ENCODE measurements at places on chromosomes 2 and 18.

DNA sequence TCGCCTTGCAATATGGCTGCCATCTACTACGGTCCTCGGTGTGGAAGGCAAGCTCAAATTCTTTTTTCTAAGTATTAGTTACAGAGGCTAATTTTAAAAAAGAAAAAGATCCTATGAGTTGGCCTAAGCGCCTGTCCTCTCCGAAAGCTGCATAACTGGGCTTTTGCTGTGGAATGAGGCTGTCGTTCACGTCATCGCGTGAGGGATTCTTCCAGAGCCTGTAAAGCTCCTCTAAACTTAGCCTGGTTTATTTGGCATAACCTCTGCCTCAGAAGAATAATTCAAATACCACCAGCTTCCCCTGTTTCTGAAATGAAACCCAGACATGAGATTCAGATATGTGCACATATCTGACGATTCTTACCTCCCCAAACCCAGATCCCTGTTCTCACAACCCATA is 187.4 kb downstream of the DNER start:
- no peak for DNase-seq

DNA sequence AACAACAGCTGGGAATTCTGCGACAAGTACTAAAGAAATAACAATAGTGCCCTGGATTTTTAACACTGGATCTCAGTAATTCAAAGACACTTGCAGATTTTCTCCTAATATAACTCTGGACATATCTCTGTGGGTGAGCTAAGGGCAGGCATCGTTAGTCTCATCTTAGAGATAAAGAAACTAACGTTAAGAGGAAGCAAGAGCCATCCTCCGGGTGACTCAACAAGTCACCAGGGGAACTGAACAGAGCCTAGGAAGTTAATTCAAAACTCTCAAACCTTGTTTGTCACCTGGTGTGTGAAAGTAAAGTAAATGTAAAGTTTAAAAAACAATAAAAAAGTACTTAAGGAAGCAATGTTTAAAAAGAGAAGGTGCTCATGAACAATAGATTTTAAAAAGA is 41.6 kb upstream of the NRP2 start:
- no peak for DNase-seq

DNA sequence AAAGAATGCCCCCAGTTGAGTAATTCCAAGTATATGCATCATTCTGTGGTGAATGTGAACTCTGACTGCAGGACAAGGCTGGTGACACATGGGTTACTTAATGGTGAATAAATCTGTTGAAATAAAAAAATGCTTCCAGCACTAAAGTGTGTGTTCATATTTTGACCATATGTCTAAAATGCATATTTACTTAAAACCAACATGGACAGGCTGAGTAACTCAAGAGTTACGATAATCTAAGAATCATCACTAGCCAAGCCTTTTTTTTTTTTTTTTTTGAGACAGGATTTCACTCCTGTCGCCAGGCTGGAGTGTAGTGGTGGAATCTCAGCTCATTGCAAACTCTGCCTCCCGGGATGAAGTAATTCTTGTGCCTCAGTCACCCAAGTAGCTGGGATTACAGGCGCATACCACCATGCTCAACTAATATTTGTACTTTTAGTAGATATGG is 47.1 kb upstream of the CCBE1 start:
- DNase-seq, result peak; percentile 12

DNA sequence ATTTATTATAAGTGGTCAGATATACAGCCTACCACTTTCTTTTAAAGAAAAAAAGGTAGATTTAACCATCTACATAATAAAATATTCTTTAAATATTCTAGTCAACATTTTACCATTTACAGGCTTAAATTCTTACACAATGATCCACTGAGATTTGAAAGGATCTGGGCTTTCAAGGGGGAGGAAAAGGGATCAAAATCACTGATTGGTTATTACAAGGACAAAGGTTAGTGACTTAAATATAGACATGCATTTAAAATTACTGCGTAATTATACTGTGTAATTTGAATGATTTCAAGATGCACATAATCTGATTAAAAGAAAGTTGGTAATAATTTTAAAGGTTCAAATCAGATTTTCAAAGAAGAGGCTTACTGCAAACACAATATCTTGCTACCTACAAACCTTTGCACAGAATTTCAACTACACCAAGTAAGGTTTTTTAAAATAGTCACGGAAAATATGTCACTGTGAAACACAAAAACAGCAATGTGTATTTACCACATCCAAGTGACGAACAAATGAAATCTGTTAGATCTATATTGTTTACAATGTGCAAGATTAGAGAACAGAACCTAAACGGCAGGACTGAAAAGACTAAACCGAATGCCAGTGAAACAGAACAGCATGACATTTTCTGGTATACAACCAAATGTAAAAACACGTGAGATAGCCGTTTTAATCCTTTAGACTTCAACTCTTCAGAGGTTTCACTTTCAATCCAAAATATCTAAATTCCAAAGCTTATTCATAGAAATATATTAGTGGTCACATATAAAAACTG is 40.8 kb downstream of the RTN4 start:
- no peak for DNase-seq

DNA sequence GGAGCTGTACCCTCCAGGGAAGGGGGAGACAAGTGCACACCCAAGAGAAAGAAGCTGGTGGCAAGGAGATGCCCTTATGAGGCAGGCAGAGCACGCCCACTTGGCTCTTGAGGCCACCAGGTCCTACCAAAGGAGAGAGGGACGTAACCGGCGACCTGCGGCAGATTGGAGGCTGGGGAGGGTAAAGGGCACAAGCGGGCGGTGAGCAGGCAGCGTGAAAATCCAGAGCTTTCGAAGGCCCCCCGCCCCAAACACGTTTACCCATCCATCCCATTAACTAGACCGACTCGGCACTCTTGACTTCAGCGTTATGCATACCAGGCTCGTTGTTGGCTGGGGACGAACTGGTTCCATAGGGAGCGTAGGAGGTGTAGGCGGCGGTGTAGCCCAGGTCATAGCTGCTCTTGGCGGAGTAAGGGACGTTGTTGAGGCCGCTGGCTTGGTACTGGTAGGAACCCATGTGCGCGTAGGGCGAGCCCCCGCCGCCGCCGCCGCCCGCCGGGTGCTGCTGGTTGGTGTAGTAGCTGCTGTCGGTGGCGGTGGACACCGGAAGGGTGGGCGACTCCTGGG is 794 bp downstream of the DLX2 start:
- DNase-seq, result no peak

DNA sequence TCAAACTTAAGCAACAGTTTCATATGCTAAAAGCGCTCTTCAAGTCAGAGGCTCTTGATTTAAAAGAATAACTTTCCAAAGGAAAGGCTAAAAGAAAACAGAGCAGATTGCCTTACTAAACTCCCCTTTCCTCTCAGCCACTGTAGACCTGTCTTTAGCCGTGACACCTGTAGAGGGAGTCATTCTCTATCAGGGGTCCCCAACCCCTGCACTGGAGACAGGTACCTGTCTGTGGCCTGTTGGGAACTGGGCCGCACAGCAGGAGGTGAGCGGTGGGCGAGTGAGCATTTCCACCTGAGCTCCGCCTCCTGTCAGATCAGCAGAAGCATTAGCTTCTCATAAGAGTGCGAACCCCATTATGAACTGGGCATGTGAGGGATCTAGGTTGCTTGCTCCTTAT is 9.6 kb downstream of the SLC14A1 start:
- no peak for DNase-seq

- DNase-seq, result no peak
Measured at GRCh38 chr2:234747032-234747431, 204.8 kb upstream of the SH3BP4 start.

GRCh38 chr2:39411181-39411944 is 25.7 kb downstream of the MAP4K3 start:
- DNase-seq, result peak; percentile 74

DNA sequence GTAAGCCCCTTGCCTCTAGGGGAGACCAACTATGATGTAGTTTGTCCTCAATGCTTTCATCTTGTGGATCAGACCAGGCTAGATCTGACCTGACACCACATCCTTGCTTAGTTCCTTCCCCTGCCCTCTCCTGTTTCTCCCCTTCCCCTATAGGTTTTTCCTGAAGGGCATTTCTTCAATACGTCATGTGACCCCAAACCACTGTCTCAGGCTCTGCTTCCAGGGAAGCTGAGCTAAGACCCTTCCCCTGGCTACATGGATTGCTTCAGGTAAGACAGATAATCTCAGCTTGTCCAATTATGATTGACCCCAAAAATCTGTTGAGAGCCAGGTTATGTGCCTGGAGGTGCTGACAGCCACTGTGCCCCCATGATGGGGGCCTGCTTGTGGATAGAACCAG is 22.6 kb upstream of the TTL start:
- no peak for DNase-seq

DNA sequence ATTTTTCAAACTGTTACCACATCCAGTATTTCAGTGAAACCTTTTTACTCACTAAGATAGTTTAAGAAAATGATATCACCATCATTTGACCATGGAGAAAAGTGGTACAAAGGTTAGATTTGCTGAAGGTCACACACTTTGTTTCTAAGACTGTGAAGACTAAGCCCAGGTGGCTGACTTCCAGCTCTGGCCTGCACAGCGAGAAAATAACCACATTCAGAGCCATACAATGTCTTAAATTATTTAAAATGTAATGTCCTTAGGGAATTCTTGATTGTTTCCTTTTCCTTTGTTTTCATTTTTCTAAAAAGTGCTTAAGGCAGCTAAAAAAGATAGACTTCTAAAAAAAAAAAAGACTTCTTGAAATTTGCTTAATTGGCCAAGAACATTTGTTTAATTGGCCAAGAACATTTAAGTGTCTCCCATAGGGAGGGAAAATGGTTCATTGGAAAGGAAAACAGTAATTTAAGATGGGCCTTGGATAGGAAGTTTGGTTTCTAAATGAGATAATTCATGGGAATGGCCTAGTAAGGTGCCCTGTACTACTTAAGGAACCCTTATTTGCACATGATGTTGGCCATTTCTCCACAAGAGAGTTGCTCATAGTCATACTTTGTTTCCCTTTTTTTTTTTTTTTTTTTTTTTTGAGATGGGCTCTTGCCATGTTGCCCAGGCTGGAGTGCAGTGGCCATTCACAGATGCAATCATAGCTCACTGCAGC is 45.2 kb downstream of the CYP1B1 start:
- no peak for DNase-seq

- no peak for DNase-seq
Measured at GRCh38 chr18:62436636-62437234, 86.1 kb upstream of the ZCCHC2 start.

DNA sequence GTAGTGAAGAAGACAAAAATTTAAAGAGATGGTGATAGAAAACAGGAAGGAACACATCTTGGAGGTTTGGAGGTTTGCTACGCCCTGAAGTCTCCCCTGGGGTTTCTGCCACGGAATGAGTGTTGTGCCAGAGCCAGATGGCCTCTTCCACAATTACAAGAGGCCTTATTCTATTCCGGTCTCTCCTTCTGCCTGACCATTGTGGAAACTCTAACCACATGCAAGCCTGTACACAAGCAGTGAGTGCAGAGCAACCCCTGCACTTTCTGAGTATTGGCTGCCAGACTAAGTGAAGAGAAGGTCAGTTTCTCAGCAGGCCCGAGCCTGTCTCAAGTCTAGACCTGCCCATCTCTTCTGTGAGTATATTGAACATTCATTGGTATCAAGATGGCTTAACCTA is 22.7 kb upstream of the MYO1B start:
- no peak for DNase-seq

DNA sequence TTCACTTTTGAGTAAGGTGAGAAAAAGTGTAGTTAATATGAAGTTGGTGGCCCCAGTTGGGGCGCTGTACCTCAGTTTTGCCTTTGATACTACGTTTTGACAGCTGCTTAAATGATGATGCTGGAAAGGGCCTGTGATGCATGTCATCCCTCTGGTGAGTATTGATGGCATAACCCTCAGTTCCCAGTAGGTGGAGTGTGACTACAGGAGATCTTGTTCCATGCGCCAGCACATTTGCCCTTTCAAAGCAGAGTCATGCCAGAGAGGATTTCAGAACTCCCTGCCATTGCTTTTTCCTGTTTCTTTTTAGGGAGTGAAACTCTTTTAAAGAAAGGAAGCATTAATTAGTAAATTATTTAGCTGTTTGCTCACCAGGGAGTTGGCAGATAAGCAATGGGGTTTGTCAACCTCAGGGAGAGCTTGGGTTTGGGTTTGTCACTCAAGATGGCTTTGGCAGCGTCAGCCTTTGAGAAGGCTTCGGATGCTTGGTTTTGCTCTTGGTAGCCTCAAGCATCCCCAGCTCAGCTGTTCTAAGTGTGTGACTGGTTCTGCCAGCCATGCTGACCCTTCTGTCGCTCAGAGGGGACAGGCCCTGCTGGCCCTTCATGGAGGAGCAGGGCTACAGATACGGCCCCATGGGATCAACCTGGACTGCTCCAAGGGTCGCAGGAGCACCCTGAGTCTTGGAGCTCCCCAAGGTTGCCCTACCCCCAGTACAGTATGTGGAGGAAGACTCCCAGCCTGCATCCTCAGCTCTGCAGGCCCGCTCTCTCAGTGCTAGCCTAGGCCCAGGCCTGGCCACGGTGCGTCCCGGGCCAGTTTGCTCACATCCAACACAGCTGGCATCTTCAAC is 29.1 kb downstream of the ARMC9 start:
- DNase-seq, result peak; percentile 46

GRCh38 chr2:25377822-25378421 is 36.2 kb upstream of the DNMT3A start:
- no peak for DNase-seq

DNA sequence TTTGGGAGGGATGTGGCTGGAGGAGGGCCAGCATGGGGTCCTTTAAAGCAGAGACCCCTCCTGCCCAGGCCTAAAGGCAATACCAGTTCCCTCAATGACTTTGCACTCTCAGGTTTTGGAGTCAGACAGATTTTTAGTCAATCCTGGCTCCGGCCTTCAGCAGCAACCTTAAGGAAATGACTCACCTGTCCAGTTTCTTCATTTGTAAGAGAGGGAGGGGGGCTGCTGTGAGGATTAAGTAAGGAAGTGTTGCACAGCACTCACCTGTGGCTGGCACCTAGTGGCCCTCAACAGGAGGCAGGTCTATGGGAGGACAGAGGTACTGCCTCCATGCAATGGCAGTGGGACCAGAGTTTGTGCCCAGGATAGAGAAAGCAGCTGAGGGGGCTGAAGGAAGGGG is 13.7 kb downstream of the CNGA3 start:
- DNase-seq, result no peak

- DNase-seq, result no peak
Measured at GRCh38 chr2:240593026-240593702, 6.6 kb downstream of the CAPN10 start.

- DNase-seq, result no peak
Measured at GRCh38 chr2:123791684-123792083, 233.4 kb upstream of the CNTNAP5 start.

DNA sequence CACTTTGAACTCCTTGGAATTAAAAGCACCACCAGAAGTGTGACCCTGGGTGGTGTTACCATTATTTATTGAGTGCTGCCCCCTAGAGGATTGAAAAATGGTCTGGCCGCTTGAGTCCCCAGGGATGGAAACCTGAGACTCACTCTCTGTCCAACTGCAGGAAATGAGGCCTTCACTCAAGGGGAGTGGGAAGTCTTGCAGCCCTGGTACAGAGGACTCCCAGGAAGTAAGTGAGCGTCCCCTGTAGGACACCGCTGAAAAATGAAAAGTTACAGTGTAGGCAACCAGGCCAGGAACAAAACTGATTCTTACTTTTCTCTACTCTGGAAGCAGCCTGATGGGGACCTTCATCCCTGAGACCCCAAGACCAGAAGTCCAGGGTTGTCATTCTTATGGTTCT is 2.2 kb upstream of the NRP2 start:
- DNase-seq, result peak; percentile 41
